Activated T-helper 1 cell treated with anti-CD3 and anti-CD28 coated beads, Interleukin-12 subunit alpha, Interleukin-12 subunit beta, Interleukin-2, Interleukin-4 antibody, amounts not matched to agents 30 ng/mL and 10 ng/mL and 1 ng/mL, durations not matched to agents 14 hours and 24 hours and 36 hours (primary cell): ENCODE measurements at places on chromosomes 5 and 9.

DNA sequence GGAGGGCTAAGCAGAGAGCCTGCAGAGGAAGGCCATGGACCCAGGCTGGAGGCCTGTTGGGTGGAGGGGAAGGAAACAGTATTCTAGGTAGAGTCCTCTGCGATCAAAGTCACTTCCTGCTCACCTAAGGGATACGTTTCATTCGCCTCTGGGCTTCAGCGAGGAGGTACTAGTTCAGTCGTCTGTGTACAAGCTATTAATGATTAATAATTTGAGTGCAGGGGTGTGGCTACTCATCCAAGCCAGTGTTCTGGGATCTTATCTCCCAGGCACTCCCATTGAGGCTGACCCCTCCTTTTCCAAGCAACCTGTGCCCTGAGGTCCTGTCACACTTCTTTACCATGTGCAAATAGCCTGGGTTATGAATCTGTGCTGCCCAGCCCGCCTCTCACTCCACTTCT, 25.2 kb downstream of the RALGPS1 start:
- DNase-seq = no peak

DNA sequence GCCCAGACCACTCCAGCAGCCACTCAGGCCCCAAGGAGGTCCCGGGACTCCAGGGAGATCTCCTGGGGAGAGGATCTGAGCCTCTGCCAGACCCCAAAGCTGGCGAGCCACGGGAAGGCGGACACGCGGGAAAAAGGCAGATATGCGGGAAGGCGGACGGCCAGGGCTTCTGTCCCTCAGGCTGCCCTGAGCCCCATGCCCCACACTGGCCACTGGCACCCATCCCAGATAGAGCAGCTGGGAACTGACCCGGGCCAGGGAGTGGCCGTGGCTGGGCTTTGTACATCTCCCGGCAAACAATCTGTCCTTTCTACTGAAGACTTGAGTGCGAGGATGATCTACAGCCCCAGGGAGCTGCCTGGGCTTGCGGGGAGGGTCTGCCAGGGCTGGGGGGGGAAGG, 21.1 kb upstream of the NOTCH1 start:
- no peak for DNase-seq

DNA sequence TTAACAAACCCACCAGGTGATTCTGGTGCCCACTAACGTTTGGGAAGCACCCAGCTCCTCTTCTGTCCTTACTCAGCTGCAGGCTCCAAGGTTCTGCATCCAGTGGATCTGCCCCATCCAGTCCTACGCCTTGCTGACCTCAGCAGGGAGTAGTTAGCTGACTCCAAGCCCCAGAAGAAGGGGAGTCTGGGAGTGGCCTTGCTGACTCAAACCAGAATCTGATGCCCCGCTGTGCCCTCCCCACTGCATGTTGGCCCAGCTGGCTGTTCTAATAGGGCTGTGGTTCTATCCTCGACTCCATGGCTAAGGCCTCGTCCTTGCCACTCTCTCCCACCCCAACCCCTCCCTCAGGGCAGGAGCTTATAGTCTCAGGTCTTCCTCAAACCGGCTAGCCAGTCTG, 136.3 kb downstream of the TTLL11 start:
- DNase-seq = no peak

DNA sequence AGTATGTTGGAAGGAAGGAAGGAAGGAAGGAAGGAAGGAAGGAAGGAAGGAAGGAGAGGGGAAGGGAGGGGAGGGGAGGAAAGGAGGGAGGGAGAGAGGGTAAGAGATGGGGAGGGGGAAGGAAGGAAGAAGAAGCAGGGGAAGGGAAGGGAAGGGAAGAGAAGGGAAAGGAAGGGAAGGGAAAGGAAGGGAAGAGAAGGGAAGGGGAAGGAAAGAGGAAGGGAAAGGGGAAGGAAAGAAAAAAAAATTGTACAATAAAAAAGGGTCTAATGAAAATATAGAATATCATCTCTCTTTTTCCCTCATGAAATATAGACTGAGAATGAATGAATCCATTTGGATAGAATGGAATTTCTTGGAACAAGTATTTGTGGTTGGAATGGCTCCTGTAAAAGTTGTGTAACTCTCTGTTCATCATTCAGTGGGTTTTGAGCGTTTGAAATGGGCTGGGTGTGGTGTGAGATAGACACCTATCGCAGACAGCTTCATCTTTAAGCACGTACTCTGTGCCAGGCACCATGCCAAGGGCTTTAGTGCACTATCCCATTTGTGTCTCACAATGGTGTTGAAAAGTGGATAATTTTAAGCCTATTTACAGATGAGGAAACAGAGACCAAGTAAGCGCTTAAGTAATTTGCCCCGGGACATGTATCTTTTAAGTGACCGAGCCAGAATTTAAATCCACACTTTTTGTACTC, 11.6 kb upstream of the PAPPA start:
- DNase-seq = no peak

- no peak for DNase-seq
Observed at GRCh38 chr5:5384660-5385330, 37.7 kb upstream of the ICE1 start.

GRCh38 chr9:68836788-68837187, 131.7 kb downstream of the PIP5K1B start:
- no peak for DNase-seq

GRCh38 chr9:135491764-135492163, 8.7 kb upstream of the MRPS2 start:
- no peak for DNase-seq

DNA sequence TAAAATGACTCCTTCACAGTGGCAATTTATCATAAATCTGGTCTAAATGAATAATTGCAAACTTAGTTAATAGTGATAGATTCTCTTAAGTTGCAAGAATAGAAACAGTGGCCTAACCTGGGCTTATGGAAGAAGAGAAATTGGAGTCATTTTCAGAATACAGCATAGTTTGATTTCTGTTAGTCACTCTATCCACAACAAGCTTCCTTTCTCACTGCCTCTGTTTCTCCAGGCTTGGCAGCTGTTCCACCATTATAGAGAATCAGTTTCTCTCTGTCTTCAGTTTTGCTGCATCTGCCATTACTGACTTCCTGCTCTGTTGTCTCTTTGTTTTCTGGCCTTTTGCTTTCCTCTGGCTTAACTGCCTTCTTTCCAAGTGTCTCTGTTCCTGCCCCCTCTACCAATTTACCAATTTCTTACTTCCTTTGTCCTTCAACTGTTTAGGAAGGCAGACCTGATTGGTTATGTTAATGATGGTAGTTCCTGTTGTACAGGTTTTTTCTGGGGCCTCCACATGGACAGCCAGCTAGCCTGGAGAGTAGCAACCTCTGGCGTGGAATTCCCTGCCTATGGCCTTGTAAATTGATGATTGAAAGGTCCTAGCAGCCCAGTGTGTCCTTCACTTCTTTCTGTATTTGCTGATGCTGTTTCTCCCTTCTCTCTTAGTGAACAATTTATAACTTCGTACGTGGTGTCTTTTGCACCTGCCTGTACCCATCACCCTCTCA, 75.9 kb upstream of the RASGRF2 start:
- no peak for DNase-seq

- no peak for DNase-seq
Observed at GRCh38 chr5:155056644-155057269, 43.2 kb downstream of the KIF4B start.

- no peak for DNase-seq
Observed at GRCh38 chr9:130815242-130815808, 19.7 kb upstream of the ABL1 start.

DNA sequence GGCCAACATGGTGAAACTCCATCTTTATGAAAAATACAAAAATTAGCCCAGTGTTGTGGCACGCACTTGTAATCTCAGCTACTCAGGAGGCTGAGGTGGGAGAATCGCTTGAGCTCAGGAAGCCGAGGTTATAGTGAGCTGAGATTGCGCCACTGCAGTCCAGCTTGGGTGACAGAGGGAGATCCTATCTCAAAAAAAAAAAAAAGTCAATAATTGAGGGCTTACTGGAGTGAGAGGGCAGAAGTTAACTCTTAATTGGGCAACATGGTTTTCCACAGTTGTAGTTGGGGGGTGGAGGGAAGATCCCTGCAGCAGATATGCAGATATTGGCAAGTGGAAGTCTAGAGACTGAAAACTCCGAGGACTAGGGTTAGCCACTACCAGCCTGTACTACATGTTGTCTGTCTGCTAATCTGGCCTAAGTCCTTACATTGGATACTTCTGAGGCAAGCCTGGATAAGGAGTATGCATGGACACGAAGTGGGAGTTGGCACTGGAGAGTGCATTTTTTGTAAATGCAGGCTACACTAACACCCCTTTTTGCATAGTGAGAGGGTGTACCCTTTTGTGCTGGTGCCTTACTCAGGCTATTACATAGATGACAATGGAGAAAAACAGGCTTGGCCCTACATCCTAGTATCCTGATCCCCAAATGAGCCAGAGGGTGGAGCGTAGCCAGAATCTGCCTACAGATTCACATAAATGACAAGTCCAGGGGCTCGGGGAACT, 89.0 kb upstream of the NIPBL start:
- DNase-seq = no peak

DNA sequence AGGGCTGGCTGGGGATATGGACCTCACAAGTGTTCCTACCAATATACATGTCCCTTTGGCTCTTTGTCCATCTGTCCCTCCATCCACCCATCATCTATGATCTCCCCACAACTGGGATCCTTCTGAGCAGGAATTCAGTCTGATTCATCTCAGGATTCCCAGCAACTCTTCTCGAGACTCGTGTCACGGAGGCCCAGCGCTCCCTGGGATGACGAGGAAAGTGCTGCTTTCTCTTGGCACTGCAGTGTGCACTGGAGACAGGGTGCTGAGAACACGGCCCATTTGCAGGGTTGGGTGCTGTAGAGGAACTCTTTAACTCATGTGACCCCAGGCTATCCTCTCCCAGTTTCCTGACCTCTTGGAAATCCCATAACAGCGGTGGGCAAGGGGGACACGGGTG, 72.9 kb downstream of the ANGPTL2 start:
- DNase-seq = no peak

- DNase-seq = no peak
Observed at GRCh38 chr5:143755966-143756365, 56.0 kb upstream of the HMHB1 start.

DNA sequence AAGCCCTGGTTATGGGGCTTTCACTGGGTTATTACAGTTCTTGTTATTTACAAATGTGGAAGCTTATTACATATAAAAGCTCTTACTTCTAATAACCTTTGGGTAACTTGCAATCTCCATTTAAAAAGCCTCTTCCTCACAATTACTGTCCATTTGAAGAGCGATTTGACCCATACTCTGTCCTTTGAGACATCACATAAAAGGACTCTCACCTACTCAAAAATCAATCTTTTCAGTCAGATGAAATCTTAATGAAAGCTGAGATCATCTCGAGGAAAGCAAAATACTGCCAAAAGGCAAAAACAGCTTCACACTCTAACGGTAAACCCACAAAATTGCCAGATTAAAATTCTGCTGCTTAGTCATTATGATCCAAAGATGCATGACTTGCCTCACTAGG, 29.8 kb downstream of the ELAVL2 start:
- no peak for DNase-seq

DNA sequence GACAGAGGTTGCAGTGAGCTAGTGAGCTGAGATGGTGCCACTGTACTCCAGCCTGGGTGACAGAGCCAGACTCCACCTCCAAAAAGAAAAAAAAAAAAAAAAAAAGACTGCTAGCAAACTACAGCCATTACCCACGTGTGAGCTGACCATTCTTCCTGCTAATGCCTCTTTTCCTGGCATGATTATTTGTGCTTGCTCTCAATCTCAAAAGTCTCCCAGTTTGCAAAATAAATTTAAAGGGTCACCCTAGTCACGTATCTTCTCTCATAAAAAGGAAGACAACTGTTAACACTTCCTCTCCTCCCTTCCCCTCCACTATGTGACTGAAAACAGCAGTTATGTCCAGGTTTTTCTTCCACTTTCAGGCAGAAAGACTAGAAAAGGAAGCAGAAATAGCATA, 37.2 kb downstream of the TRIM36 start:
- no peak for DNase-seq

DNA sequence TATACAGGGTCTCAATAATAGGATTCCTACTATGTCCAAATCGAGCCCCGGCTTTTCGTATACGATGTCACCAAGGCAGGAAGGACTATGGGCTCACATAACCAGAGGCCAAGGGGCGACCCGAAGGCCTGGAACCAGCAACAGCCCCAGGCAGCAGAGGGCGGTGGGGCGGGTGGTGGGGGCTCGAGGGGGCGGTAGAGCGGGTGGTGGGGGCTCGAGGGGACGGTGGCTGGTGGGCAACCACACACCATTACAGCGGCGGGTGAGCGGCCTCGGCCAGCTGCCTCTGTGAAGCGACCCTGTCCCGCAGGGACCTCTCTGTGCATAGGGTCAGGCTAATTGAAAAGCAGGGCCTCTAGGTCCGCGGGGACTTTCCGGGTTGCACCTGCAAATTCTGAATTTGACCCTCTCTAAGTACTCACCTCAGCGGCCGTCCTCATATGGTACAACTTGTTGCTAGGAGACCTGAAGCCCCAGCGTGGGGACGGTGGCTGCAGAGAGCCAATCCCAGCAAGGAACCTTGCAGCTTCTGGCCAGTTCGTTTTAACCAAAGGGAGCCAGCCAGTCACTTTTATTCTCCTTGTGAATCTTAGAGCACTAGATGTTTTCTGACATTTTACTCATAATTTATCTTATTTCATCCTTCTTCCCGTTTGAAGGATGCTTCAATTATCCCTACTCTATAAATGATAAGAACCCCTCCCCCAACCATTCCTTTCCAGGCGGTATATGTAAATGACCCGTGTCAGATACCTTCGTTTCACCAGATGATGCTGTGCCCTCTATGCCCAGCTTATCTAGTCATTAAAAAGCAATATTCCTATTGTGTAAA, at the start of gene NME5:
Gene NME5, minus strand, starts transcription at position 480 of the 832 bp plus-strand sequence. CDS start 648 bp downstream, outside the sequence.
- DNase-seq = no peak

GRCh38 chr5:58080573-58080972, 379.3 kb downstream of the PLK2 start:
- DNase-seq = no peak

DNA sequence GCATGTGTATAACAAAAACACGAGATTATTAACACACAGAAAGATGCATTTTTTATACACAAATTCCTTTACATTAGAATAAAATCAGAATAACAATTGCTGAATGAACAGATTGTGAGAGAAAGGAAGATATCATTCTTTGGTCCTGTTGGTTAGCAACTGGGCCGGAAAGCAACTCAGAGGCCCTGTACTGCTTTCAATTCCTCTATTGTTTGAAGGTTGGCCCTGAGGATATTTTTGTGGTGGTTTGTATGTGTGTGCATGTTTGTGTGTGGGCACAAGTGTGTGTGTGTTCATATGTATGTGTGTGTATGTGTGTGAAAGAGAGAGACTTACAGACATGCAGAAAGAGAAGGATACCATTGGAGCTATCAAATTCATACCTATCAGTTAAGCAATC, 356.8 kb upstream of the DMAC1 start:
- DNase-seq = no peak

- DNase-seq = no peak
Observed at GRCh38 chr5:113068559-113068958, 92.0 kb downstream of the DCP2 start.
